Cortex of kidney (tissue), 1 donor: ENCODE measurements at places on chromosomes 4 and X.

GRCh38 chrX:128439159-128439558 is 387.0 kb upstream of the ACTRT1 start:
- DNase-seq: no peak

DNA sequence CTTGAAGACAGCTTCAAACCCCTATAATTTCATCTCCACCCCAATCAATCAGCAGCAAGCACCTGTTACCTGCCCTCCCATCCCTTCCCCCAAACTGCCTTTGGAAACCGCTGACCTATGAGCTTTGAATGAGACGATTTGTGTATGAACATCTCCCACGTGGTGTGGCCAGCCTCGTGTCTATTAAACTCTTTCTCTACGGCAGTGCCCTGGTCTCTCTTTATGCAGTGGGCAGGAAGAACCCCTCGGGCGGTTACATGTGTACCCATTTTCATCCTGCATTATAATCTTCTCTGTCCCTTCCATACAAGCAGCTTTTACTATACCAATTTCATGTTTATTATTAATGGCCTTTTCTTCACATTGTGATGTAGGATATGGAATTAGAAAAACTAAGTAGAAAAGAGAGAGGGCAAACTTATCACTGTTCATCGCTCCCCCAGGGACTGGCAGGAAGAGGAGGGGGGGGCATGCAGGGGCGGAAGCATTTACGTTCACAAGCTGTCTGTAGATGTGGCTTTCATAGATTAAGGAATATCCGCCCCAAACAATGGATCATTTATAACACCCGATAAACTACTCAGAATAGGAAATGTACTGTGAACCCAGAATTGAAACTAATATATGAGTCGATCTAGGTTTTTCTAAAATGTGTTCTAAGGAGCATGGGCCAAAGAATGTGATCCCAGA is 95.5 kb upstream of the ZNF518B start:
- no peak for DNase-seq

DNA sequence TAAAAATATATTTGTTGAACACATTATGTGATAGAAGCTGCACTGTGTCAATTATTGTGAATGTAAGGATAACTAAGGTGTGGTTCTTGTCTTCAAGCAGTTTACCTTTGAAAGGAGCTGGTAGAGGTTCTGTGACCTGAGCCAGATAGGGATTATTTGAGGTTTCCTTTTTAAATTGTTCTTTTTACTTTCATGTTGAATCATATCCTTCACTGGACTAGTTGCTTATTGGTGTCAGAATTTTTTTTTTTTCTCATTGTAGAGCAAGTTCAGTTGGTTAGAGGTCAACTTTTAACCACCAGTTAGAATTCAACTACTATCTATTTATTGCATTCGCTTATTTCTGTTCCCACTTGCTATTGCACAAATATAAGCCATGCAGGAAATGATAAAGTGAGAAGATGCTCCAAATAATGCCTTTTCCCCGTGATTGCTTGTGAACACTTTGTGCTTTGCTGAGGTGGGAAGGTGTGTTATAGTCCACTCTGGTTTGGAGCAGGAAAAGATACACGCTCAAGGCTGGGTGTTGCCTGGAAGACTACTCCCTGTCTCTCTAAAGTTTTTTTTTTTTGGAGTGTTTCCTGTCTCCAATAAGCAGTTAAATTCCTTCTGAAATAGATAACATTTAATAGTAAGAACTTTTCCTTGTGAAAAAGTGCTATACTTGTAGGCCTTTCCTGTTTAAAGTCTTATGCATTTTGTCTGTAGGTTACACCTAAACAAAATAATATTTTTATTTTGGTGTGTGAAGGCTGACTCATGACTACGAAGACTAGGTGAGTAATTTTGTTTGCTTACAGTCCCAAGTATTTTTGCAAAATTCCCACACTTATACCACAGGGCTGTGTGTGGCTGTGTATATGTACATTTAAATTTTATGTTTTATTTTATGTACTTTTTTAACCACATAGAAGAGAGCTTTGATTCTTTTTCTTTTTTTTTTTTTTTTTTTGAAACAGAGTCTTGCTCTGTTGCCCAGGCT is 83.8 kb upstream of the LCORL start:
- DNase-seq: no peak

DNA sequence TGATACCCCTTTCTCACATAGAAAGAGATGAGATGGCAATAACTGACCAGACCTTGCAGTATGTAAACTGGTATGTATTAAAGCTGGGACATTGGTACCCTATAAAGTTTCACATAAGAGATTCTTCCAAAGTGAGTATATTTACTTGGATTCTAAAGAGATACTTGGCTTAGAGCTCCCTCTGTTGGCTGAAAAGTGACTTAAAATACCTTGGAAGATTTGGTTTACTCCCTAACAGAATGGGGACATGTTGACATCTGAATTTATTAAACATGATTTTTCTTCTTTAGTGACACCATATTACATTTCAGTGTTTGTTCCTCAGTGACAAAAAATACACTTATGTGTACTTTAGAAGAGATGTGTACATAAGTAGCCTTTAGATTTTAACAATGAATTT is 47.9 kb upstream of the RGN start:
- no peak for DNase-seq

- no peak for DNase-seq
Measured at GRCh38 chr4:97493815-97494518, 649.3 kb downstream of the STPG2 start.

DNA sequence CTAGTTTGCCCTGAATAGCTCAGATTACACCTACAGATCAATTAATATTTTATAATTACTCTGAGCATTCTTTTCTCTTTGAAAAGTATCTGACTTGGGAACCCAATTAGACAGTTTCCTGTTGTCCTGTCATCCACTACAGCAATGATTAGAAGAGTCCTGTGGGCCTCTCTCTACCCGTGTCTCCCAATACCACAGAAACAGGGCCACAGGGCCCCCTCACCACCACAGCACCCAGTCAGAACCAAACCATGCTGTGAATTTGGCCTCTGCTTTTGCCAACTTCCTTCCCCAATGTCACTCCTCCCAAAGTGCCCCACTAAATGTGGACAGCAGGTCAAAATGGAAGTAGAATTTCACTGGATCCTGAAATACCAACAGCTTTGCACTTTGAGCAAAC is 10.3 kb downstream of the USP46 start:
- DNase-seq: no peak

GRCh38 chrX:264634-265455 is 16.3 kb upstream of the PLCXD1 start:
- no peak for DNase-seq

- no peak for DNase-seq
Measured at GRCh38 chr4:100063355-100063754, 113.3 kb upstream of the H2AZ1 start.

DNA sequence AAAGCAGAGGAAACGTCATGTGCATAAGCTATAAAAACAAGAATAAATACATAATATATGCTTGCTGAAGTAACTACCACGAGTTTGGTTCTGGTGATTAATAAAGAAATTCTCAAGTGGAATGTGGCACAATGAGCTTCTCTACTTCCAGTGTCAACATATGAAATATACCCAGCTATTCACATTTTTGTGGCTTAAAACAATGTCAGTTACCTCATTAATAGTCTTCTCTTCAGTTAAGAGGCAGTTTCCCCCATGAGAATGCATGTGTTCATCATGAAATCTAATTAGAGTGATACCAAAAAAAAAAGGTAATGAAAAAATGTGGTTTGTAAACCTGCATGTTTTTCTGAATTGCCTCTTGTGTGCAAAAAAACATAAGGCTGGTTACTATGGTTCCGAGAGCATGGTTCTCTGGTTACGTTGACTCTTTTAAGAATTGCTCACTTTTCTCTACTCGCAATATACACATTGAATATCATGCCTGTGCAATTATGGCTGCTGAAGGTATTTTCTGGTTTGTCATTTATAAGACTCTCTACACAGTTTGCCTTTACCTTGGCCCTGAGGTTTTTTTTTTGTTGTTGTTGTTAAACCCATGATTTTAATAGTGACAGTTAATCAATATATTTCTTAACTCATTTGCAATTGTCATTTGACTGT is 108.2 kb downstream of the PCDH7 start:
- no peak for DNase-seq

DNA sequence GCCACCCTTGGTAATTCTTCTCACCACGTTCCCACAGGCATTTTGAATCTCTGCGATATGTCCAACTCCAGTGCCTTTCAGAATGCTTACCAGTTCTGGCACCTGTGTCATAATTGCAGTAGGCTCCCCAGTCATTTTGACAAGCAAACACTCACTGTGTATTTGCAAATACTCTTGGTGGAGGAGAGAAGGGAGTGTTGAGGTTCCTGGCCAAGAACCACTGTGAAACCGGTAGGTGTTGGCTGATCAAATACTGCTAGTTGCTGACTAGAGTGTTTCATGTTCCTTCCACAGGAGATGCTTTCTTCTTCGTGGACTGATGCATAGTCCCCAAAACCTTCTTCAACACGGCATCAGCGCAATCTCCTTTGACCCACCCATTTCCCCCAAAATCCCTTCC is 16.0 kb upstream of the NLGN4X start:
- no peak for DNase-seq

GRCh38 chrX:16125520-16126149 is 2.3 kb downstream of the GRPR start:
- DNase-seq: no peak

DNA sequence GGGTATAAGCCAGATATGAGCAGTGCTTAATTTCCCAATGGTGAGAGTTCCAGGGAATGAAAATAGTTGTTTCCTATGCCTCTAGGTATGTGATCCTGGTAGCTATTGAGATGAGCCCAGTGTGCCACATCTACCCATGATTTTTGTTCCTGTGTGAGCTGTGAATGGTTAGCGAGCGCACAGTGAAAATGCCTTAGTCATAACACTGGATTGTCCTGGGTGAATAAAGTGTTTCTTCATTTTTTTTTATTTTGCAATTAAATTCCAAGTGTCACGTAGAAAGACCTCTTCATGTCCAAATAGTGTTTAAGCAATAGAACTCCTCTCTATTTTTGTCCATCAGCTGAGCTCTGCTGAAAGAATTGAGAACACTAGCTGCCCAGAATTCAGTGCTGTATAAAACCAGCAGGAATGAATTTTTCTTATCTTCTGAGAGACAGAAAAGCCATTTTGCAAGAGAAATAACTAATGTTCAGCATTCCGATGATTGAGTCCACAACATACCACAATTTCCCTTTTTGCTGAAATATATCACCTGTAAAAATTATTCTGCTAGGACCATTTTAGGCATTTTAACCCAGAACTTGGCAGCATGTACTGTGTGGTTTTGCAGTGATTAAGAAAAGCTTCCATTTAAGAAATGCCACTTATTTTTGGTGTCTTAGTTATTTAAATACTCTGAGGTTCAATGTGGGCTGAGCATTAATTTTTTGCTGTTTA is 5.6 kb downstream of the MAOA start:
- DNase-seq: no peak

- DNase-seq: no peak
Measured at GRCh38 chr4:7383266-7383665, 51.5 kb downstream of the PSAPL1 start.

DNA sequence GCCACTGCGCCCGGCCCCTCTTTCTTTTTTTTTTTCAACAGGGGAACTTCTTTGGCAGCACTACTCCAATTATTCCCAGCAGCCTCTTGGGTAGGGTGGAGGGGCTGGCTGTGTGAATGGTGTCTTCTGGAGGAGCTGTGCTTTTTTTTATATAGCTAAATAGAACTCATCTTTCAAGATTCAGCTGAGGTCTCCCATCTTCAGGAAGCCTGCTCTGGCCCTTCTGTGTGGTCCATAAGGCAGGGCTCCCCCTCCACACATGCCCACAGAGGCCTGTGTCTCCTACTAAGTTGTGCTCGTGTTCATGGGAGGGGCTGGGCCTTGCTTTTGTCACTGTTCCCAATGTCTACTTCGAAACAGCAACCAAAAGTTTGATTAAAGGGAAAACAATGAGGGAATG is 116.8 kb downstream of the AFAP1 start:
- DNase-seq: no peak

GRCh38 chrX:110086162-110086915 is 83.4 kb downstream of the TMEM164 start:
- no peak for DNase-seq

GRCh38 chrX:15498741-15499140 is 1.9 kb upstream of the BMX start:
- DNase-seq: no peak

GRCh38 chrX:21658152-21658737 is at the start of gene KLHL34:
Gene KLHL34 (minus strand): TSS chrX:21658330. CDS start chrX:21657788, 542 bp downstream.
- DNase-seq: no peak

GRCh38 chr4:67556436-67556835 is 2.1 kb upstream of the STAP1 start:
- DNase-seq: no peak

DNA sequence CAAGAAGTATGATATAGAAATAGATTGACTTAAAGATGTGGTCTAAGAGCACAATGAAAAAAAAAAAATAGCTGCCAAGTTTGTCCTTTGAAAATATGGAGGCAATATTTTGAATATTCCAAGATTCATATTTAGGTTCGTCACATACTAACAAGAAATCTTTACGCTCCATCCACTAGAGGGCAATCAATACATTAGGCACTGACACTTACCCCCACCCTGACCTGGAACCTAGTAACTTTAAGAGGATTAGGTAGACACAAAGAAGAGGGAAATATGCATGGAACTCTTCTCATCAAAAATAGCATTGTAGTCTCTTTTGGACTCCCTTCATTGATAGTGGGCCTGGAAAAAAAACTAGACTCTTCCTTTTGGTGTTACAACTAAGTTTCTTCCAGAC is 1108.1 kb downstream of the PCDH19 start:
- no peak for DNase-seq

GRCh38 chr4:8737075-8737474 is 134.6 kb downstream of the HMX1 start:
- DNase-seq: no peak

- no peak for DNase-seq
Measured at GRCh38 chrX:27619975-27620374, 29.8 kb downstream of the DCAF8L2 start.

DNA sequence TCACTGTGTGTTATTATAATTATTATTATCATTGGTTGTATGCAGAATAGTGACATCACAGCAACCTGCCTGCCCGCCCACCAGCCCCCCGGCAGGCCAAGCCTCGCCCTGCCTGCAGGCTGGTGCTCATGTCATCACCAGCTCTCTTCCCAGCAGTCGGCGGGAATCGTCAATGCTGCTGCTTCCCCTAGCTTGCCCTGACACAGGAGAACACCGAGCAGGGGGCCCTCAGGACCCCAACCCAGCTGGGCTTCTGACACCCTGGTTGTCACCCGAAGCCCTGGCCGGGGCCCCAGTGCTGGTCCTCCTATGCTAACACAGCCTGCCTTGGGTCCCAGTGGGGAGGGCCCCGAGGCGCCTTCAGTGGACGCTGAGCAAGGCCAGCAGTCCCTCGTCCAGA is 100.6 kb downstream of the PPP2R2C start:
- no peak for DNase-seq

- DNase-seq: no peak
Measured at GRCh38 chr4:102036016-102036415, 245.5 kb downstream of the BANK1 start.
